Stimulated activated CD4-positive, alpha-beta T cell treated with anti-CD3 and anti-CD28 coated beads, Interleukin-15, amount 100 ng/mL, for 1 hour (primary cell): ENCODE measurements at places on chromosomes 2 and 18.
A peak's percentile ranks its signal among the peaks of the same experiment; 100 is the strongest.

- no peak for DNase-seq
These were observed 737.4 kb upstream of the SALL3 start for GRCh38 chr18:78242254-78242643.

DNA sequence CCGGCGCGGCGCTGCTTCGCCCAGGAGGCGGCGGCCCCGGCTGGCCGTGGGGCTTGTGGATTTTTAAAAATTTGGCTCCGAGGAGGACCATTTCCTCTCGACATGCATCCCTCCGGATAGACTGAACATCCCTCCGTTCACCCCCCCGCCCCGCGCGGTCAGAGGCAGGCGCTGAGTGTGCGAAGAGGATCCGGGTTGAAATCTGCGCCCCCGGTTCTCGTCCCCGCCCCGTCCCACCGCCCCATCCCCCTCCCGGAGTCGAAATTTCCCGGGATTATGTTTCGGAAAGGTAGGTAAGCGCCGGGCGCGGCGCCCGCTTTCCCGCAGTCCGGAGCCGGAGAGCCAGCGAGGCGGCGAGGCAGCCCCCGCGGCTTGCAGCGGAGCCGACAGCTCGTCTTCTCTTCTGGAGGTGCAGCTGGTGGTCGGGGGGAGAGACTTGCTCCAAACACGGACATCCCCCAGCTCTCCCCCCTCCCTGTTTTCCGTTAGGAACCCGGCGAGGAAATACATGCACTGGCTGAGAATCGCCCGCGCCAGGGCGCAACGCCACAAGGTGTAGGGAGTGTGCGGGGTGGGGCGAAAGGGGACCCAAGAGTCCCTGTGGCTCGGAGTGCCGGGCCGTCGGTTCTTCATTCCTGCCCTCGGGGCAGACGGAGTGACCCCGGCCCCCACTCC is at the start of gene PRKCE:
TSS of gene PRKCE (plus strand) at position 261 of the 675 bp plus-strand sequence.
- DNase-seq: peak; percentile 2

DNA sequence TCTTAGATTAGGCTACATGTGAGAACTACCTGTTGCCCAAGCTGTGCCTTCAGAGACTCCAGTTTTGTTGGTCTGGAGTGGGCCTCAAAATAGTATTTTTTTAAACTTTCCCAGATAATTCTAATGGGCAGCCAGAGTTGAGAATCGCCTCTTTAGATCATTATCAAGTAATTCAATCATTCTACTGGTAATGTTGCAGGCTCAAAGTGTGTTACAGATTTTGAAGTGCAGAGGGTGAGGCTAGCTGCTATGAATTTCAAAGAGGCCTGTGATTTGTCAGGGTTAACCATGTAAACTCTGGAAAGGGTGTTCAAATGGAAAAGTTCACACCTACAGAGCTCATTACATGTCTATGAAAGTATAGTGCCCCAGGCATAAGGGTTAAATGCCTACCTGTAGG is 30.1 kb downstream of the ANKRD29 start:
- DNase-seq: no peak

DNA sequence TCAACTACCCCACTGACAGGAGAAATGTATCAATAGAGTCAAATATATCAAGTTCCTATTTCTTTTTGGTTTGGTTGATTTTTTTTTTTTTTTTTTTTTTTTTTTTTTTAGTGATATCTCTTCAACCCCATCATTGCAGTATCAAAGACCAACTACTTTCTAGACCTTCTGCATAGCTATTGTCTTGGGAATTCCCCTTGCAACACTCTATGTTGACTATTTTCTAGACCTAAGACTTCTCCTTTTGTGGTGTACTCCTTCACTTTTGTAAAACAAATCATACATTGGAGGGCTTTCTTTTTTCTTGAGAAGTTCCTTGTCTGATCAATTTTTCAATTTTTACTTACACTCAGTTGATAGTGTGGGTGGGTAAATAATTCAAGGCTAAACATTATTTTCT is 46.5 kb upstream of the NR4A2 start:
- DNase-seq: no peak
